ENCODE measurements at places on chromosomes 11 and 22. TPM values are rescaled to one million over a fixed set of nuclear protein-coding genes. Genes with fewer than 3 reads are reported as not detected.

- DNase-seq = no peak
- no peaks in the 10 kb centered on the region for H3K36me3 ChIP-seq
- H3K27ac ChIP-seq = no peak overlapping the region
- no peaks in the 10 kb centered on the region for H3K27me3 ChIP-seq
- no peak overlapping the region for H3K4me3 ChIP-seq
- H3K4me1 ChIP-seq = no peaks in the 10 kb centered on the region
Observed at GRCh38 chr11:6850526-6850925, 5.0 kb downstream of the OR10A5 start.

DNA sequence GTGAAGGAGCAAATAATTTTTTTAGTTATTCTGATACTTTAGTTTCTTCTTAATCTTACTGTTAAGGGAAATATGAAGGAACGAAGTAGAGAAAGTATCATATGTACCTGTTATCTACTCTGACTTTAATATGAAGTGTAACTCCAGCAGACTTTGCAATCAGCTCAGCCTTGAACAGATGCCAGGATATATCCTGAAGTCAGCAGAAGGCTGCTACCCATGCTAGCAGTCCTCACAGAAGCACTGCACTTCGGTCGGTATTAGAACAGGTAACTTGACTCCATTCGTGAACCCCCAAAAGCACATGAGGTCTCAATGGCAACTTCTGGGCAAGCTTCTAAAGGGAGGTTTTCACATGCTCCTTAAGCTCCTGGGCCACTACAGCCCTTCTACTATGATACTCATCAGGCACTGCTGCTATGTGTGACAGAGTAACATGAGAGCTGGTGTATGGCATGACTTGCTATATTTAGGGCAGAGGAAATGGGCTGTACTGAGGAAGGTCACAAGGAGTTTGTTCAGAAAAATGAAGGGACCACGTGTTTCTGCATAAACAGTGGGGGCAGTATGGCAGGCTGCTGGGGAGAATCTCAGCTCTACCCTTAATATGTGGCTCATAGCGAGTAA is 344.1 kb downstream of the SOX6 start:
- H3K36me3 ChIP-seq = no peaks in the 10 kb centered on the region
- H3K4me3 ChIP-seq = no peak overlapping the region
- H3K27ac ChIP-seq = peak overlapping the region; percentile 4
- peaks cover 18% of the 10 kb centered on the region for H3K4me1 ChIP-seq
- H3K27me3 ChIP-seq = no peaks in the 10 kb centered on the region

DNA sequence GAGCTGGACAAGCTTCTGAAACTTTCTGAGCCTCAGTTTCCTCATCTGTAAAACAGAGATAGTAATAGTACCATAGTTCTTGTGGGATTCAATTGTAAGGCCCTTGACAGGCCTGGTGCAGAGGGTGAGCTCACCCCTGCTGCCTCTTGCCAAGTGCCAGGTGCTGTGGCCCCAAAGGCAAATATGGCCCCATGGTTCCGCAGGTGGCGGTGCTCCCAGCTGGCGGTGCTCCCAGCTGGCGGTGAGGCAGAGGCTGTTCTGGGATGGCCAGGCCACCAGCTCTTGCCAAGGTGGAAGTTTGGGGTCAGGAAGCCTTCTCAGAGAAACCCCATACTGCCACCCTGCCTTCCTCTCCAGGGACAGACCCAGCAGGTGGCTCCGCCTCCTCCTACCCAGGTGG is 8.8 kb downstream of the NPTXR start:
- no peaks in the 10 kb centered on the region for H3K36me3 ChIP-seq
- no peak overlapping the region for H3K4me3 ChIP-seq
- H3K4me1 ChIP-seq = 0 out of 3 replicates have a peak, but pooled peaks cover 4% of the 10 kb centered on the region
- no peak for DNase-seq

GRCh38 chr11:32418836-32419235 is 16.5 kb downstream of the WT1 start:
- H3K36me3 ChIP-seq = peaks cover 75% of the 10 kb centered on the region
- no peak overlapping the region for H3K4me3 ChIP-seq
- no peaks in the 10 kb centered on the region for H3K27me3 ChIP-seq
- H3K4me1 ChIP-seq = peaks cover 21% of the 10 kb centered on the region
- H3K27ac ChIP-seq = no peak overlapping the region

GRCh38 chr11:16133867-16134266 is 222.5 kb downstream of the SOX6 start:
- H3K27ac ChIP-seq = no peak overlapping the region
- H3K4me3 ChIP-seq = no peak overlapping the region
- no peak for DNase-seq
- no peaks in the 10 kb centered on the region for H3K36me3 ChIP-seq
- H3K4me1 ChIP-seq = no peaks in the 10 kb centered on the region

GRCh38 chr11:77213029-77213579 is 85.1 kb downstream of the MYO7A start:
- no peaks in the 10 kb centered on the region for H3K27me3 ChIP-seq
- DNase-seq = no peak
- H3K4me1 ChIP-seq = no peaks in the 10 kb centered on the region
- no peaks in the 10 kb centered on the region for H3K36me3 ChIP-seq

GRCh38 chr11:110971140-110971539 is 258.9 kb upstream of the ARHGAP20 start:
- no peaks in the 10 kb centered on the region for H3K27me3 ChIP-seq
- H3K27ac ChIP-seq = no peak overlapping the region
- H3K4me1 ChIP-seq = no peaks in the 10 kb centered on the region
- no peak overlapping the region for H3K4me3 ChIP-seq

- peak; percentile 77 for DNase-seq
- H3K4me1 ChIP-seq = peaks cover 47% of the 10 kb centered on the region
- peak overlapping the region; percentile 26 for H3K4me3 ChIP-seq
- H3K27ac ChIP-seq = peak overlapping the region; percentile 45
Observed at GRCh38 chr11:20080032-20080685, 80.1 kb downstream of the DBX1 start.

DNA sequence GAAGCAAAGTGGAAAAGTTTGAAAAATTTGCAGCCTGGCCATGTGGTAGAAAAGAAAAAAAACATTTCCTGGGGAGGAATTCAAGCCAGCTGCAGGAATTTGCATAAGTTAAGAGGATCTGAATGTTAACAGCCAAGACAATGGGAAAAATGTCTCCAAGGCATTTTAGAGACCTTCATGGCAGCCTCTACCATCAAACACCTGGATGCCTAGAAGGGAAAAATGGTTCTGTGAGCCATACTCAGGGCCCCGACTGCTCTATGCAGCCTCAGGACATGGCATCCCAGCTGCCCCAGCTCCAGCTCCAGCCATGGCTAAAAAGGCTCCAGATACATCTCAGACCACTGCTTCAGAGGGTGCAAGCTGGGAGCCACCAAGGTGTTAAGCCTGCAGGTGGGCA is 149.1 kb upstream of the SOX6 start:
- H3K27ac ChIP-seq = no peak overlapping the region
- H3K36me3 ChIP-seq = no peaks in the 10 kb centered on the region
- H3K27me3 ChIP-seq = no peaks in the 10 kb centered on the region
- no peak for DNase-seq
- H3K4me1 ChIP-seq = no peaks in the 10 kb centered on the region

The MADD gene
- 43.4 TPM for polyA plus RNA-seq

The FOLR3 gene
- polyA plus RNA-seq = not detected

All from K562 (cell line).